ENCODE measurements at places on chromosomes 5 and 9.

- no peak for DNase-seq
These were observed 121.2 kb downstream of the CEMIP2 start for GRCh38 chr9:71647094-71647591.

DNA sequence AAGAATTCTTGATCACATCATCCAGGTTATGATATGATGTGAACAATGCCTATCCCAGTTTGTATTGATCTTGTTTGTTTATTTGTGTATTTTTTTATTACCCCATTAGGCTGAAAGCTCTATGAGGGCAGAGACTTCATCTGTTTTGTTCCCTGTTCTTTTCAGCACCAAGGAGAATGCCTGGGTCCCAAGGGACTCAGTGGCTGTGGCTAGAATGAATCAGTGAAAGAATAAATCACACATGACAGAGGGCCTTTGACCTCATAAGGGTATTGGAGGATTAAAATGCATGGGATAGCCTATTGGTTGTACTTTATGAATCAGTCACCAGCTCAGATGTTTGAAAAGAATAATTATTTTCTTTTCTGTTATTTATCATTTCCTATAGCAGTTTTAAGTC lies 292.2 kb downstream of the GAS1 start:
- no peak for DNase-seq

- DNase-seq: no peak
These were observed 30.4 kb downstream of the TBC1D2 start for GRCh38 chr9:98225015-98225442.

DNA sequence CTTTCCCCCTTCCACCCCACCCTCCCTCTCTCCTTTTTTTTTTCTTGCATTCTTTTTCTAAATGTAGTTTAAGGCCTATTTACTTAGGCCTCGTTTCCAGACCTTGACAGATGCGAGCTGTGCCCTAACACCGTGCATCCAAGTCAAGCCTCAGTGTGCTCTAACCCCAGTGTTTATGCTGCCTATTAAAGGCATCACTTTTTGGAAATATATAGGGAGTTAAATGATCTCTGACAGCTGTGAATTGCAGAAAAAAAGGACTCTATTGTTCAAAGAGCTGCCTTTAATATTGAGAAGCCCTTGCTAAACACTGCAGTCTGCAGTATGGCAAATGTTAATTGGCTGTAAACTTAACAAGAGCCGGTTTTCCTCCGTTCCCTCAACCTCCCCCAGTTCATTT lies 270.4 kb upstream of the TUT7 start:
- no peak for DNase-seq

DNA sequence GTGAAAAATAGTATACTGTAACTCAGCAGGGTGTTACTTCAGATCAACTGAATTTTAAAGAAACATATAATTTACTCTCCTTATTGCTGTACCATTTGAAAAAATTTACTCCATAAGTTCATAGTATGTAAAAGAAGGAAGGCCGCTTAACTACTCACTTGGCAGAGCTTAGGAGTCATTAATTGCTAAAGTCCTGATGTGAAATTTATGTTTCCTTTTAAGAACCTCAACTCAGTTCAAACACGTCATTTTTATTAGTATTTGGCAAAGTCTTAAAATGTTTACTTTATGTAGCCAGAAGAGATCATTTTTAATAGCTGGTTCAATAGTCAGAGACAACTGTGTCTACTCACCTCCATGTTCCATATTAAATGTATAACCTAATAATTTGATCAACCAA lies 268.6 kb downstream of the CDH10 start:
- no peak for DNase-seq

DNA sequence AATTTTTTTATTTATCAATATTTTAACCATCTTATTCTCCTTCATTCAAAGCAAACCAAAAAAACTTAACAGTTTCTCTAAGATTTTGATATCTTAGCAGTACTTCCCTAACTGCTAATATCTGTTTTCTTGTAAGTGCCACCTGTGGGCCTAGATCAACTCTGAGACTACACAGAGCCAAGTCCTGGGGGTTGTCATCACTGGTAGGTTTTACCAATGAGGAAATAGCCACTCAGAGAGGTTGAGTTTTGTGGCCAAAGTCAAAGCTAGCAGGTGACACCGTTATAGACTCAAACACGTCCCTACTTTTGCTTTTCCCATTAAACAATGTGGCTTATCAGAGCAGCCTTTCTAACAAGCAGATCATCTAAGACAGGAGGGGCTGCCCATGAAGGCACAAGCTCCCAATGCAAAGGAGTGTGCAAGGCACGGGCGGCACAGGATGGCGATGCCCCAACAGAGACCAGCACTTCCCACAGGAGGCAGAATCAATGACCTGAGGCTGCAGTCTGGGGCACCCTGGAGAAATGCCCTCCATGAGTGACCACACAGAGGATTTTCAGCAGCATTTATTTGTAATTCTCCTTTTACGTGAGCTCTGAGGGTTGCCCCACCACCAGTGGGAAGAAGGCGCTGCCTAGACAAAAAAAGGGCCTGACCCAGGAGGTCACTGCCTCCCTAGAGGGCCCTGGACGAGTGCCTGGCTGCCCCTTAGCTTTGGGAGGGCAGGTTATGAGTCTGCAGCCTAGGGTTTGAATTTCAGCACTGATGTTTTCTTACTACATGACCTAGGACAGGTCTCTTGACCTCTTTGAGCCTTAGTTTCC lies 7.4 kb downstream of the TBC1D2 start:
- DNase-seq: no peak

DNA sequence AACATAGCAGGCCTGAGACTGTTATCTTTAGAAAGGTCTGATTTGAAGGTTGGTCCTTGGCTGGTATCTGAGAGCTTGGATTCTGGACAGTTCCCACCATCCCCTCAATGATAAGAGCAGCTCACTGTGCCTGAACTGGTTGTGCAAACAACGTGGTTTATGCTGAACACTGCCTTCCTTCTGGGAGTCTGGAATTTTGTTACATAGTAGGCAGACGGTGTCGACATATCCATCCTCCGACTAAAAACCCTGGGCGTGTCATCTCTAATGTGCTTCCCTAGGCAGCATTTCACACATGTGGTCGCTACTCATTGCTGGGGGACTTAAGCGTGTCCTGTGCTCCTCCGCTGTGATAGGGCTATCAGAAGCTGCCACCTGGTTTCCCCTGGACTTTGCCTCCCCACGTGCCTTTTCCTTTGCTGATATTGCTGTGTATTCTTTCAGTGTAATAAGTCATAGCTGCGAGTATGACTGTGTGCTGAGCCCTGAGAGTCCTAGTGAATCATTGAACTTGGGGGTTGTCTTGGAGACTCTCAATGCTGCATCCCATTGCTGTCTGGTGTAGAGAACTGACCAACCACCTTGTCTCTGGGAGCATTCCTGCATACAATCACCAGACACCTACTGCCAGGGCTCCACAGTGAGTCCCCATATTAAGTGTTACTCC lies 119.1 kb upstream of the TBC1D2 start:
- DNase-seq: no peak

GRCh38 chr9:110095776-110096175 lies 112.2 kb downstream of the C9orf152 start:
- DNase-seq: no peak

GRCh38 chr5:150531686-150532085 lies 23.8 kb downstream of the NDST1 start:
- no peak for DNase-seq

- no peak for DNase-seq
These were observed 175.2 kb downstream of the PAX5 start for GRCh38 chr9:36858805-36859375.

- no peak for DNase-seq
These were observed 306.1 kb downstream of the KIAA0825 start for GRCh38 chr5:94312298-94312697.

DNA sequence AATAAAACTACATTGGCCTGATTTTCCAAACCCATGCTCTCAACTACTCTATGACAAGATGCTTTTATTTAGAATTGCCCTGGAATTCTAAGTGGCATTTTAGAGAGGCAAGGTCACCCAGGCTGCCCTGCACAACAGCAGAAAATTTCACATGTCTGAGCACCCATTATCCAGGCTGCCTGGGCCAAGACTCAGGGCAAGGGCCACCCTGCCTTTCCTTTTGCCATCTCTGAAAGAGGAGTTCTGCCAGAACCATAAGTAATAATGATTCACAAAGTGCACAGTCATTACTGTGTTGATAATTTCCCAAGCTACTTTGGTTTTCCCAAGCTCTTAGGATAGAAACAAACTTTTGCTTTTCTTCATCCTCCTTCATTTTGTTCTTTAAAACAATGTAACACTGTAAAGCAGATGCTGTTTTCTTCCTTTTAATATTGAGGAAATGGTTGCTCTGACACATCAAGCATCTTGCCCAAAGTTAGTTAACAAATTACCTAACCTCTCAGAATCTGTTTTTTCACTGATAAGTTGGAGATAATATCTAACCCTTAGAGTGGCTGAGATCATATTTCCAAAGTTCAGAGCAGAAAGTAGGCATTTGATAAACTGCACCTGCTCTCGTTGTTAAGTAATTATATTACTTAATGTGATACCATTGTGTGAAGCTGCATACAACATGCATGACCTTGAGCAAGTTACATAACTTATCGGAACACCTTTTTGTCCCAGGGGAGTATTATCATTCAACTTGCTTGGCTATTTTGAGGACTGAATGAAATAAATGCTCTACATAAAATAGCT lies 325.6 kb downstream of the PRELID2 start:
- DNase-seq: no peak

- no peak for DNase-seq
These were observed 1.6 kb upstream of the GSN start for GRCh38 chr9:121266356-121266755.

GRCh38 chr5:66717455-66718373 lies 121.5 kb downstream of the MAST4 start:
- no peak for DNase-seq

DNA sequence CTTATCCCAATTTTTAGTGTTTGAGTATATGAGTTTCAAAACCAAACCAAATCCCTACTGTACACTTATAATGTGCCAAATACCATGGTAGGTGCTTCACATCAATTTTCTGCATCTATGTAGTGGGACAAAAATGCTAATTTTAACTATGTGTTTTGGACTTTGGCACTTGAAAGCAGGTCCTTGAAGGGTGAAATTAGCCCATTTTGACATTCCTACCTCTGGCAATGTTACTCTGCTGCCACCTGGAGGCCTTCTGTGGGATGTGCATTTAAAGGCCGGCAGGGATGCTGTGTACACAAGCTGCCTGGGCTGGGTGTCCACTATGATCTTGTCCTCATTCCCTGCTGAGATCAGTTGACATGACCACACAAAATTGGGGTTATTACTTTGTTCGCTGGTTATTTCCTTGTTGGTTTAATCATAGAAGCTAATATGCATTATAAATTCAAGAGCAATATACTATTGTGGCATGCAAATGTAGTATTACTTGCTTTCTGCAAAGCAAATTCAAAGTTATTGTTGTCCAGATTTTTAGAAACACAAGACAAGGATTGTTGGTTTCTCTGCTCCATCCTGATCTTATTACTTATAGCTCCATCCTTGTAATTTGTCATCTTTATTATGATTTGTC lies 166.8 kb downstream of the ARHGEF28 start:
- DNase-seq: peak; percentile 29

- no peak for DNase-seq
These were observed 11.9 kb downstream of the FGF18 start for GRCh38 chr5:171431251-171431777.

GRCh38 chr5:124996023-124996763 lies 249.8 kb upstream of the ZNF608 start:
- no peak for DNase-seq

DNA sequence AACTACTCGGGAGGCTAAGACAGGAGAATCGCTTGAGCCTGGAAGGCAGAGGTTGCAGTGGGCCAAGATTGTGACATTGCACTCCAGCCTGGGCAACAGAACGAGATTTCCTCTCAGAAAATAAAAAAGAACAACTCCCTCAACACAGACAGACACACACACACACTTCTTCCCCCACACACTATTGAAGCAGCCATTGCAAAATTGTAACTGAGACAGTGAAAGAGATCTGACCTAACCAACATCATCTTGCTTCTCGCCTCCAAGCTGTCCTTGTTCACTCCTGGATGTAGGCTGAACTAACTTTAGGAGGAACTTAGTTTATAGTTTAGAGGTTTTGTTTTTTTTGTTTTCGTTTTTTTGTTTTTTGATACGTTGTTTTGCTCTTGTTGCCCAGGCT lies 13.0 kb upstream of the PLIN2 start:
- no peak for DNase-seq

- no peak for DNase-seq
These were observed 7.4 kb downstream of the PTPRD start for GRCh38 chr9:10605388-10605787.

DNA sequence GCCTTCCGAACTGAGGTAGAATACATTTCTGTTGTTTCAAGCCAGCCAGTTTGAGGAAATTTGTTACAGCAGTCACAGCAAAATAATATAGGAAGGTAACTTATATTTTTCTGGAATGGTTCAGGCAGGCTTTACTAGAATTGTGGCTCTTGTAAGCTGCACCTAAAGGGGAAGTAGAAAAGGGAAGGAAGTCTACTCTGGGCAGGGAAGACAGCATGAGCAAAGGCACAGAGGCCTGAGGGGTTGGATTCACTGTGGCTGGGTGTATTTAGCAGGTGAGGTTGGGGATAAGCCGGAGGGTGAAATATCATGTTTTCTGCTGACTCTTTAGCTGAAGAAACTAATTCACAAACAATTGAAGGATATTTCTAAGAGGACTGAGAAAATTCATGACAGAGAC lies 183.5 kb downstream of the GAS1 start:
- no peak for DNase-seq

GRCh38 chr5:56179442-56179841 lies 53.7 kb downstream of the ANKRD55 start:
- no peak for DNase-seq

- no peak for DNase-seq
These were observed 48.7 kb downstream of the CMYA5 start for GRCh38 chr5:79738349-79738748.

DNA sequence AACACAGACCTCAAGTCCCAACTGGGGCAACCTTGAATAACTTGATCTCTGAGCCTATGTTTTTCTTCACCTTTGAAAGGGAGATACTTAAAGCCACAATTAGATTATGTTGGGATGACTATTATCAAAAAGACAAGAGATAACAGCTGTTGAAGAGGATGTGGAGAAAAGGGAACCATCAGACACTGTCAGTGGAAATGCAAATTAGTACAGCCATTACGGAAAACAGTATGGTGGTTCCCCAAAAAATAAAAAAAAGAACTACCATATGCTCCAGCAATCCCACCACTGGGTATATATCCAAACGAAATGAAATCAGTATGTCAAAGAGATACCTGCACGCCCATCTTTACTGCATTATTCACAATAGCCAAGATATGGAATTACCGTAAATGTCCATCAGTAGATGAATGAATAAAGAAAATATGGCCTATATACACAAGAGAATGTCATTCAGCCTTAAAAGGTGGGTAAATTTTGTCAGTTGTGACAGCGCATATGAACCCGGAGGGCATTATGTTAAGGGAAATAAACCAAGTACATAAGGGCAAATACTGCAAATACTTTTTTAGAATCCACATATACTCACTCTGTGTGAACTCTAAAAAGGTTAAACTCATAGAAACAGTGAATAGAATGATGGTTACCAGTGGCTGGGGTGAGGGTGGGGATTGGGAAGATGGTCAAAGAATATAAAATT lies 12.7 kb downstream of the FAT2 start:
- no peak for DNase-seq

GRCh38 chr9:131277287-131277909 lies 1.1 kb upstream of the FAM78A start:
- no peak for DNase-seq

Data from stimulated activated CD8-positive, alpha-beta memory T cell treated with anti-CD3 and anti-CD28 coated beads, Interleukin-4, amount 100 ng/mL, for 1 hour (primary cell).